Aorta (tissue), 5 donors: ENCODE measurements at places on chromosomes 11 and 22. TPM values are rescaled to one million over a fixed set of nuclear protein-coding genes. Genes with fewer than 3 reads are reported as not detected.

DNA sequence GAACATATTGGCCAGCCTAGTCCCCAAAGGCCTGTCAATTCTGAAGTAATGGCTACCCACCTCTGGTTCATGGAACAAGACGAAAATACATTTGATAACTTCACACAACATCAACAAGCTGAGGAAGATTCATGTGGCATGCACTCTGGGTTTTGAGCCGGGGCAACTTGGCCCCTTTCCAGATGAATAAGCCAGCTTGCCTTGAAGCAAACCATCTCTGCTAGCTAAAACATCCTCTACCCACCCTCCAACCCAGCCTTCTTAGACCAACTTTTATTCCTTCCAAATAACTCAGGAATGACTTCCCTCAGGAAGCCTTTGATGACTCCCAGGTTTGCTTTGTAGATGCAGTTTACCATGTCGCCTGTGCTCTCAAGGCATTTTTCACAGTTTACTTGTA lies 94.4 kb downstream of the SLC1A2 start:
- no peak for DNase-seq

- no peak for DNase-seq
Observed at GRCh38 chr22:18906896-18907295, 776 bp downstream of the DGCR6 start.

- peak; percentile 12 for DNase-seq
Observed at GRCh38 chr11:422249-422656, 7.5 kb upstream of the SIGIRR start.

DNA sequence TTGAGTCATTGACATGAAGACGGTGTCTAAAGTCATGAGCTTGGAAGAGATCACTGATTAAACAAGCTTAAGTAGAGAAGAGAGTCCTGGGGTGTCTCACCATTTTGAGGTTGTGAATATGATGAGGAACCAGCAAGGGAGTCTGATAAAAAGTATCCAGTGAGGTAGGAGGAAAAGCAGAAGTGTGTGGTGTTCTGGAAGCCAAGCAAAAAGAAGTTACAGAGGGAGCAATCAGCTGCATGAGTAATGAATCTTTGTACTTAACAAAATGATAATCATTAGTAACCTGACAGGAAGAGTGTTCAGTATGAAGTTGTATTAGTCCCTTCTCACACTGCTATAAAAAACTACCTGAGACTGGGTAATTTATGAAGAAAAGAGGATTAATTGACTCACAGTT lies 131.3 kb downstream of the C11orf87 start:
- no peak for DNase-seq

GRCh38 chr11:130738611-130739010 lies 177.7 kb downstream of the SNX19 start:
- no peak for DNase-seq

DNA sequence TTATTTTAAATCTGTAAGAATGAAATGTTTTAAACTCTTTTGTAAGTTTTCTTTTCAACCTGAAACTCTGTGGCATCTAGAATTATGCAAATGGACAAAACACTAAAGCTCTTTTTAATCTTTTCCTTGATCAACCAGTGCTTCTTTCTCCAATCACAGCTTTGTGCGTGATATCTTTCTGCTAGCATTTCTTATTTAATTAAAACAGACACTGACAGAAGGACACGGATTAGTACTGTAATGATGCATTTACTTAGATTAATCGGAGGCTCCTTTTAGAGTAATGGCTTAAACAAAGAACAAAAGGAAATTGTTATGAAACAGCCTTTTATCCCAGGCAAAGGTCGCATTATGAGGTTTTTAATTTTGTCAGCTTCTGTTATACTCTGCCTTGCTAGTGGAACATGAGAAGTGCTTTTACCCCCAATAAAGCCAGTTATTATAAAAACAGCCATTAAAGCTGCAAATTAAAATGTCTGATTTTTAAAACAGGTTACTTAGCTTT lies 48.5 kb upstream of the SOX6 start:
- DNase-seq, result no peak

DNA sequence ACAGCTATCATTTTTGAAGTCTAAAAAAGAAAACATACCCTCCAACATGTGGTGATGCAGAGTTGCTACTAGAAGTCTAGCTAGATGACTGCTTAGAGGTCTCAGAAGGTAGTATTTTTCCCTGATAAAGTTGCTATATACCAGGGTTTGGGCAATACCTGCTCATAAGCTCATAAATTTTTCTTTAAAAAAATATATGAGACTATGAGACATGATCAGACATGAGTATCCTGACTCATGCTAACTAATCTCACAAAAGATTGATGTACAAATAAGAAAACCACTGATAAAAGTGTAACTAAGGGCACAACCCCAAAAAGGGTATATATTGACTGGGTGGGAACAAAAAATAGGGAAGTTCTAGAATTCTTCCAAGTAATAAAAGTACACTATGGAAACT lies 740.9 kb downstream of the METTL15 start:
- no peak for DNase-seq

Gene TCP11L1
- 35.2 TPM for total RNA-seq

Gene CHID1
- 77.4 TPM for total RNA-seq
